ENCODE measurements at places on chromosomes 13 and 19.

GRCh38 chr13:49550942-49551644, 34.3 kb downstream of the RCBTB1 start:
- no peak for DNase-seq

DNA sequence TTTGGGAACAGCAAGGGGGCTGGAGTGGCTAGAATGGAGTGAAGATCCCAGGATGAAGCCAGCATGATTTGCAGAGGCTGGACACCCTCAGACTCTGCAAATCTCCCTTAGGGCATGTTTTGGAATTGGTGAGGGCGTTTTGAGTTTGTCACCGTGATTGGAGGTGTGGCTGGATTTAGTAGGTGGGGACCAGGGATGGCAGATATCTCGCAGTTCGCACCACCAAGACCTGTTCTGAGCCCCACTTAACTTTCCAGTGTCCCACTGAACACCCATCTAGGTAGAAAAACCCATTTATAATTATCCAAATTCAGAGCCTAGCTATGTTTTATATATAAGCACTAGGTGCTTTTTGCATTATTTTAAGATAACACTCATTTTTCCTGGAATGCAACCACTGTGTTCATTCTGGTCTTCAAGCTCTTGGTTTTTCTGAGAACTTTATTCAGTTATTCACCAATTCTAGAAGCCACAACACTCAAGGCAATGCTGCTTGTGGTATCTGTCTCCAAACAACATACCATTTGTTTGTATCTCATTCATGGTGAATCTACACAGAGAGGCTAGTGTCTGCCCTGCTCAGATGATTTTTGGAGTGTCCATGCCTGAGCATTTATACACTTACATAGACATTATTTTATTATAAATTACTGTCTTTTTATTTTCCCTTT, 3.0 kb upstream of the NANOS2 start:
- no peak for DNase-seq

GRCh38 chr13:22128441-22129408, 457.9 kb downstream of the FGF9 start:
- no peak for DNase-seq

- DNase-seq, result no peak
These were observed 40.1 kb downstream of the RFX2 start for GRCh38 chr19:6070207-6070681.

DNA sequence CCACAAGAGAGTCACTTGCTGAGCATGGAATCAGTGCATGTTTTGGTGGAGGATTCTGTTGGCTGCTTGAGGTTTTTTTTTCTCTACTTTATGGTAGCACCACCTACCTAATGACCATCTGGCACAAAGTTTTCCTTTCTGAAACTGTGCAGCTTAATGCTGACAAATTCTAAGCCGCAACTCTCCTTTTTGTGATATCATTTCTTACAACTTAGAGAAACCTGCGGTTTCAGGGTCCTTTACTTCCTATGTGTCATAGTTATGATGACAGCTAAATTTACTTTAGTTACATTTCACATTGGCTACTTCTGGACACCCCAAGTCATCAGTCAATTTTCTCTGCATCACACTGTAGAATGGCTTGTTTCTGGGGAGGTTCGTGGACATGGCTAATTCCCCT, 115.4 kb upstream of the TMTC4 start:
- DNase-seq, result no peak

GRCh38 chr13:99008577-99008976, 30.7 kb upstream of the DOCK9 start:
- DNase-seq, result no peak

GRCh38 chr19:55457683-55458457, 3.6 kb downstream of the ISOC2 start:
- DNase-seq, result no peak

GRCh38 chr13:80590551-80590950, 249.6 kb upstream of the SPRY2 start:
- no peak for DNase-seq

GRCh38 chr19:15576526-15577156, 38.4 kb upstream of the CYP4F8 start:
- no peak for DNase-seq

GRCh38 chr19:42596391-42597072, 1.8 kb upstream of the CEACAM8 start:
- no peak for DNase-seq

DNA sequence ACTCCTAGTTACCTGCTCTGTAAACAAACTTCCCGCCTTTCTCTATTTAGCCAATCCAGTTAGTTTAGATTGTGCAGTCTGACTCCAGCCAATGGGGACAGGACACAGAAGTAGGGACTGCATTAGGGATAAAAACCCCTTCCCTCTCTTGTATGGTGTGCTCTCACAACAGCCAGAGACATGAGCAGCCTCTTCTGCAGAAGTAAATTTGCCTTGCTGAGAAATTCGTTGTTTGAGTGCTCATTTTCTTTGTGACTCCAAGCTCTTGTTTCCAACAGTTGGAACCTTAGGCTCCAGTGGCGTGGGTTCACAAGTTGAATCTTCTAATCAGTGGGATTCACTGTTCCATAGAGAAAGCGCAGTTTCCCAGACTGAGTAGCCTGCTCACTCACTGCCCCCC, 66.1 kb downstream of the ZNF93 start:
- DNase-seq, result no peak

GRCh38 chr13:85549819-85550218, 249.4 kb downstream of the SLITRK6 start:
- no peak for DNase-seq

DNA sequence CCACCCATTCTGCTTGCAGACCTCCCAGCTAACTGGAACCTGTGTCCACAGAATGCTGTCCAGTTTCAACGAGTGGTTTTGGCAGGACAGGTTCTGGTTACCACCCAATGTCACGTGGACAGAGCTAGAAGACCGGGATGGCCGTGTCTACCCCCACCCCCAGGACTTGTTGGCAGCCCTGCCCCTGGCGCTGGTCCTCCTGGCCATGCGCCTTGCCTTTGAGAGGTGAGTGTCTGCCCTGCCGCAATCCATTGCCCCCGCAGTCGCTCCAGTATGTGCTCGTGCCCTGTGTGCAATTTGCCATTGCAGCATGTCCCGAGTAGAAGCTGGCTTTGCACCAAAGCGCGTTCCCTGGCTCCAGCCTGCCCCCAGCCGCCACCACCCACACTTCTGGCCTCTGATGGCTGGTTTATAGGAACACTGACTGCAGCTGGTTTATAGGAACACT, 41.9 kb downstream of the CERS4 start:
- no peak for DNase-seq

DNA sequence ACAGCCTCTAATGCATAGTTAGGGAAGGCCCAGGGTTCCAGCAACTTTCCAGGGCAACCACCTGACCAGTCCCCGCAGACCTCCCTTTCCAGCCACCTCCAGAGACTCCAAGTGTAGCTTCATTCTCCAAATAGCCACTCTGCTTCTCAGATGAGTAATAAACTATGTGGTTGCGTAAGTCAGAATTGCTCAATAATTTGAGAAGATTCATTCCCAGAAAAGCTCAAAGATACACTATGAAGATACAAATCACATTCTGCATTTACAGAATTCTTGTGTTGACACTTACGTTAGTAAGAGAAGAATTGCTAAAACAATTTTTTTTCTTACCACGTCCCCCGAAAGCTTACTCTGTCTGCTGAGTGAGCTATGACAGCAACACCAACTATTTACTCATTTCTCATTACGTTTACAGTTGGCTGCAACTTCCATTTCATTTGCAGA, 8.2 kb upstream of the LATS2 start:
- peak; percentile 79 for DNase-seq

DNA sequence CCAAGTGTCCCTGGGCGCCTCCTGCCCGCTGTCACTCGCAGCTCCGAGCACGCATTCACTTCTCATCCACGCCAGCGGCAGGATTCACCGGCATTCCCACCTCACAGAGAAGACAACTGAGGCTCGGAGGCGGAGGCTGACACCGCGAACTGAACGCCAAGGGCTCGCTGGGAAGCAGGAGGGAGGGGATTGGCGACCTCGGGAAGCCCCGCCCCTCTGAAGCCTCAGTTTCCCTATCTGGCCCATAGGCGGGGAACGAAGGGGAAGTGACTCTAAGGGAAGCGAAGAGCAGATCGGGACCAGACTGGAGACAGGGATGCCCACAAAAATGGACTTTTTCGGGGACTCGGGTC, 256 bp downstream of the MICOS13 start:
- DNase-seq, result no peak

DNA sequence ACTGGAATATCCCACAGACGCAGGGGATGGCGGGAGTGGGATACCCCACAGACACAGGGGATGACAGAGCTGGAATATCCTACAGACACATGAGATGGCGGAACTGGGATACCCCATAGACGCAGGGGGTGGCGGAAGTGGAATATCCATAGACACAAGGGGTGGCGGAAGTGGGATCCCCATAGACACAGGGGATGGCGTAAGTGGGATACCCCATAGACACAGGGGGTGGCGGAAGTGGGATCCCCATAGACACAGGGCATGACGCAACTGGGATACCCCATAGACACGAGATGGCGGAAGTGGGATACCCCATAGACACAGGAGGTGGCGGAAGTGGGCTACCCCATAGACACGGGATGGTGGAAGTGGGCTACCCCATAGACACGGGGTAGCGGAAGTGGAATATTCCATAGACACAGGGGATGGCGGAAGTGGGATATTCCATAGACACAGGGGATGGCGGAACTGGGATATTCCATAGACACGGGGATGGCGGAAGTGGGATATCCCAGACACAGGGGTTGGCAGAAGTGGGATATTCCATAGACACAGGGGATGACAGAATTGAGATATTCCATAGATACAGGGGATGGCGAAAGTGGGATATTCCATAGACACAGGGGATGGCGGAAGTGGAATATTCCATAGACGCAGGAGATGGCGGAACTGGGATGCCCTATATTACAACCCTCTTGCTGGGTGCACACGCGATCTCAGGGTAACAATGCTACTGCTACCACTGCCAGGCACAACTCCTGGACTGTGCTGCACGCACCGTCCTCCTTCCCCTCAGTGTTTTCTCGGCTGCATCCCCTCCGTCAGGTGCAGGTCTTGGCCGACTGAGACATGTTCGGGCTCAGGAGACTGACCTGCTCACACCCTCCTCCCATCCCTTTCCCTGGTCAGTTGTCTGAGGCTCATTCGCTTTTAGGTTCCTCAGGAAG, 28.1 kb downstream of the ZNF787 start:
- DNase-seq, result no peak

DNA sequence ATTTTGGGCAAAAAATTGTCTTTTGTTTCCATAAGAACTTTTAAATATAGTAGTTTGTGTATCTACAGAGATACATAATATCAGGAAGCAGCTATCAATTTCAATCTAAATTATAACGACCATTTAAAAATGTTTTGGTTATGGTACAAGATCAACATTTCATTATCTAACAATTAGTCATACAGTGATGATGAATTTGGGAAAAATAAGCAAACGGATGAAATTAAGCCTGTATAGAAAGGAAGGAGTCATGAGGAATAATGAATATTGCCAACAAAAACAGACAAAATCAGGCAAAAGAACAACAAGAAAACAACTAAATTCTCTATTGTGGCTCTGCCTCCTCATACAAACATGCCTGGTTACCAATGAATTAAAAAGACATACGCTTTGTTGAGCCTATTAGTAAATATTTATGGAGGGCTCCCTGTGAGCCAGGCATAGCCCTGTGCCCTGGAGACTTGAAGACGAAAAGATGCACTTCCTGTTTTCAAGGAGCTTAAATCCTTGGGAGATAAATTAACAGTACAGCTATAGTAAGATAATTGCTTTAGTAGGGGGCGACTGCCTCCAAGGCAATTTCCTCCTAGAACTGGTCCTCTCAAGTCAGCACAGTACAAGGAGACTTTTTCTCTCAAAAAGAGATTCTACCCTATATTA, 73.0 kb downstream of the NALCN start:
- DNase-seq, result no peak

GRCh38 chr19:1601613-1602064, 3.6 kb downstream of the UQCR11 start:
- DNase-seq, result no peak

GRCh38 chr13:75181906-75182305, 300.1 kb downstream of the TBC1D4 start:
- peak; percentile 87 for DNase-seq

DNA sequence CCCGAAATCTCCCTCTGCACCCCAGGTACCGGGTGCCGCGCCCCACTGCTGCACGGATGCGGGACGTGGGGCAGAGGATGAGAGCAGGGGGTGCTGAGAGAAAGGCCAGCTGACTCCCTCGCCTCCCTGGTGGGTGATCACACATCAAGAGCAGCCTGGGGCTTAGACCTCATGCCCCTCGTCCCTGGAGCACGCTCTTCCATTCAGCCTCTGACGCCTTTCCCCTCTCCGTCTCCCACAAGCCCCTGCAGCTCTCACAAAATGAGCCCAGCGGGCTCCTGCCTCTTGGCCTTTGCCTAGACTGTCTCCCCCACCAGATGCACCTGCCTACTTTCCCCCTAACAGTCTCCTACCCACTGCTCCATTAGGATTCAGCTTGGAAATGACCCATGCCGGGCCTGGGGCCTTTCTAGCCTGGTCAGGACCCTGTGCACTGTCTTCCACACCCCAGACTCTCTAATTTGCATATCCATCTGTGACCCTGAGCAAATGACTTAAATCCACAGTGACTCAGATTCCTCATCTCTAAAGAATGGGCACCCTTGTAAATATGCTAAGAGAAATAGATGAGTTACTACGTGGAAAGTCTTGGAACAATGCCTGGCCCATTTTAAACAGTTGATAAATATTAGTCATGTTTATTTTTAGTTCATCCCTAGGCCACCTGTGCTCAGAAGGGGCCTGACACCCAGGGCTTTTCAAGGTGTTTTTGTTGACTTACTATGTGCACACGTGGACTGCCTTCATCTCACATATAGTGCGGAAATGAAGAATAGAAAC, 582 bp upstream of the PTPRH start:
- DNase-seq, result peak; percentile 74

DNA sequence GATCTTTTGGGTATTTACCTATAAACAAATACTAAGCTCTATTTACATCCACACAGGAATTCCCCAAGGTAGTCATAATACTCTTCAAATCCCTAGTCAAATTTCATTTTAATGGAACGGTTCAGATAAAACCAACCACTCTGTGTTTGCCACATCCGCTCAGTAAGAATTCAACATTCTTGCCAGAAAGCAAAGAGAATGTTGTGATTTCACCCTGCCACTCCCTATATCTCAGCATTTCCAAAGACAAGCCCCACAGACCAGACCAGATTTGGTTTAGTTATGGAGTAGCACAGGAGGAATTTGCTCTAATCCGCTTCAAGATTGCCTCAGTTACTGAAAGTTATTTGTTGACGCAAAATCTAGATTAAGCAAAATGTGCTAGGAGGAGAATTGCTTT, 105.6 kb upstream of the SERP2 start:
- no peak for DNase-seq
